ENCODE measurements at places on chromosomes 3 and 15. TPM values are rescaled to one million over a fixed set of nuclear protein-coding genes. Genes with fewer than 3 reads are reported as not detected.

DNA sequence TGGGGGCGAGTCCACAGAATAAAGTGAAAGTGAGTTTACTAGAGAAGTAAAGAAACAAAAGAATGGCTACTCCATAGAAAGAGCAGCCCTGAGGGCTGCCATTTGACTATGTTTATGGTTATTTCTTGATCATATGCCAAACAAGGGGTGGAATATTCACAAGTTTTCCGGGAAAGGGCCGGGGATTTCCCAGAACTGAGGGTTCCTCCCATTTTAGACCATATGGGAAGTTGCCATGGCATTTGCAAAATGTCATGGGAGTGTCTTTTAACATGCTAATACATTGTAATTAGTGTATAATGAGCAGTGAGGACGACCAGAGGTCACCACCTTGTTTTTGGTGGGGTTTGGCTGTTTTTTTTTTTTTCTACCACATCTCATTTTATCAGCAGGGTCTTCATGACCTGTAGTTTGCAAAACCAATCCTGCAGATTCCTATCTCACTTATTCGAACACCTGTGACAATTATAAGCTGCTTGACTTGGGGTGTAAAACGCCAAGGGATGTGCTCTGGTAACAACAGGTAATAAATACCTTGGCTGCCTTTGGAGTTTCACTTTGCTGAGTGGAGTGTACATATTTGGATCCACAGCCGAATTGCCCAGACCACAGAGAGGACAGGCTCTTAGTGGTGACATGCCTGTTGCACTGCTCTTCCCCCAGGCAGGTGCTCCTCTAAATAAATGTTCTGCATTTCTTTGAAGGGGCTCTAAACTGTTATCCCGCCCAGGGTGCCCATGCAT, 43.6 kb downstream of the C2CD4B start:
- H3K27ac ChIP-seq = no peak overlapping the region
- H3K4me3 ChIP-seq = no peak overlapping the region
- no peaks in the 10 kb centered on the region for H3K36me3 ChIP-seq
- peaks cover 35% of the 10 kb centered on the region for H3K4me1 ChIP-seq

DNA sequence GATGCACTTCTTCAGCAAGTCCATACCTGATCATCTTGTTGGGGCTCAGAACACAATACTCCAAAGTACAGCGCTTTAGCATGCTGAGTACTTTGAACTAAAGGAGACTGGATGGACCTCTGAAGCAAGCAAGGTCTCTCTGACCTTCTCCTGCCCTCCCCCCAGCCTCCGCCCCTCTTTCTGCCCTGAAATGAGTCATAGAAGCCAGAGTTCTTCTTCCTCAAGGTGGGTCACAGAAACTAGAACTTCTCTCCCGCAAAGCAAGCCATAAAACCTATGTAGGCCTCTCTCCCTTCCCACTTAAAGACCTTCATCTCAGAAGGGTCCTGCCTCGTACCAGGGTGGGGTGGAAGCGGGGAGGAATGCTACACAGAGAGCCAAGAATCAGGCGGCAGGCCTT, 230.5 kb upstream of the PROK2 start:
- H3K36me3 ChIP-seq = no peaks in the 10 kb centered on the region
- DNase-seq = no peak
- H3K27ac ChIP-seq = no peak overlapping the region
- H3K27me3 ChIP-seq = no peaks in the 10 kb centered on the region
- H3K4me3 ChIP-seq = no peak overlapping the region

GRCh38 chr3:87196879-87197278, 30.2 kb upstream of the CHMP2B start:
- no peak overlapping the region for H3K27ac ChIP-seq
- no peaks in the 10 kb centered on the region for H3K36me3 ChIP-seq
- H3K4me1 ChIP-seq = no peaks in the 10 kb centered on the region
- DNase-seq = no peak
- no peak overlapping the region for H3K4me3 ChIP-seq

GRCh38 chr3:30112902-30113484, 493.4 kb upstream of the TGFBR2 start:
- no peaks in the 10 kb centered on the region for H3K36me3 ChIP-seq
- H3K27ac ChIP-seq = no peak overlapping the region
- no peaks in the 10 kb centered on the region for H3K27me3 ChIP-seq
- DNase-seq = no peak
- H3K4me1 ChIP-seq = no peaks in the 10 kb centered on the region

DNA sequence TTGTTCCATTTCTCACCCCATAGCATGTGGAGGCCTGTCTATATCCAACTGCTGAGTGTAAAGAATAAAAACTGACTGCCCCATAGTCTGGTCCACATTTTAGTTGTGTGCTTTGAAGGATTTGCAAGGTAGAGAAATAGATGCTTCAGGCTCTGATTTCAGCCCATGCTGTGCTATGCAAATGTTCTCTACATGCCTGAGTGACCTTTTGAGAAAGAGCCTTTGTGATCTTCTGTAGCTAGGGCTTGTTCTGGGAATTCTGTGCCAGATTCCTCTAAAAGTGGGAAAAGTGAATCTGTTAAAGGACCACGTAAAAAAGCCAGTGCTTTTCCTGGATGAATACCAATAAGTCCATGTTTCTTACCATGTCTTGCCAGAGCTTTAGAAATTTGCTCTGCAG, 5.2 kb downstream of the KCTD6 start:
- H3K36me3 ChIP-seq = peaks cover 12% of the 10 kb centered on the region
- H3K4me3 ChIP-seq = no peak overlapping the region
- peaks cover 19% of the 10 kb centered on the region for H3K4me1 ChIP-seq
- no peak overlapping the region for H3K27ac ChIP-seq
- no peaks in the 10 kb centered on the region for H3K27me3 ChIP-seq

DNA sequence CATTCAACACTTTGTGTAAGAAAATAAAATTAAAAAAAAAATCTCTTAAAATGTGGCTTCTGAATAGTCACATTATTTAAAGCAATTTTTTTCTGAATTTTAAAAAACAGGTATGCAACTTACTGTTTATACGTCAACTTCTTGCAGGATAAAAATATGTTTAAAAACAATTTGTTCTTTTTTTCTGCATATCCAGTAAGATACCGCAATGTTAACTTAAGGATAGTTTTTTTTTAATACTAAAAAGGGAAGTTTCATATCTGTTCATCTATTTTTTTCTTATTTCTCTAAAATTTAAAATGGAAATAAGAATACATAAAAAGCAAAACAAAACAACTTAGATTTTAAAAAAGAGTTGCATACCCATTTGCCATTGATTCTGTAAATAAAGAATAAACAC, 27.4 kb downstream of the GOLIM4 start:
- H3K27ac ChIP-seq = no peak overlapping the region
- no peaks in the 10 kb centered on the region for H3K36me3 ChIP-seq

- H3K27ac ChIP-seq = no peak overlapping the region
- no peak for DNase-seq
- no peaks in the 10 kb centered on the region for H3K4me1 ChIP-seq
- H3K4me3 ChIP-seq = no peak overlapping the region
- no peaks in the 10 kb centered on the region for H3K27me3 ChIP-seq
- H3K36me3 ChIP-seq = no peaks in the 10 kb centered on the region
These were observed 225.7 kb downstream of the MEX3B start for GRCh38 chr15:81819924-81820635.

DNA sequence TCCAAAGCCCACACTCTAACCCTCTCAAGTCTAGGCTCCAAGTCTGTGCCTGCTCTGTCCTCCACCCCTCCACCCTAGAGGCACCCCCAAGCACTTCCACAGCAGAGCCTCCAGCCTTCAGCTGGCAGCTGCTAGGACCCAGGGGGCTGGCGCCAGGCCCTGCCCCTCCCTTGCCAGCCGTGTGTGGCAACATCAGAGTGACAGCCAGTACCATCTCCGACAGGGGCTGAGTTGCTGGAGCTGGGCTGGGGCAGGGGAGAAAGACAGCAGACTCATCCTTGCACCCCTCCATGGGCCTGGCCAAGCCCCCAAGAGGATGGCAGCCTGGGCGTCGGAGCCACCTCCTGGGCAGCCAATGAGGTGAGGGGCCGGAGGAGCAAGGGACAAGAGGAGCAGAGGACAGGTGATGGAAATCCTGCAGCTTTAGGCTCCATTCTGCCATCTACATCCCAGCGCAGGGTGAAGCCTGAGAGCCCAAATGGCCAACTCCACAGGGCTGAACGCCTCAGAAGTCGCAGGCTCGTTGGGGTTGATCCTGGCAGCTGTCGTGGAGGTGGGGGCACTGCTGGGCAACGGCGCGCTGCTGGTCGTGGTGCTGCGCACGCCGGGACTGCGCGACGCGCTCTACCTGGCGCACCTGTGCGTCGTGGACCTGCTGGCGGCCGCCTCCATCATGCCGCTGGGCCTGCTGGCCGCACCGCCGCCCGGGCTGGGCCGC, at the start of gene GPR62:
Gene GPR62, plus strand, starts transcription at position 207 of the 718 bp plus-strand sequence. Its CDS starts 272 bp downstream, at position 479.
- peak; percentile 58 for DNase-seq
- H3K4me1 ChIP-seq = peaks cover 8% of the 10 kb centered on the region
- no peaks in the 10 kb centered on the region for H3K36me3 ChIP-seq
- H3K27me3 ChIP-seq = no peaks in the 10 kb centered on the region

- H3K4me3 ChIP-seq = no peak overlapping the region
- H3K4me1 ChIP-seq = no peaks in the 10 kb centered on the region
- no peaks in the 10 kb centered on the region for H3K27me3 ChIP-seq
- H3K27ac ChIP-seq = no peak overlapping the region
These were observed 41.3 kb downstream of the GLDN start for GRCh38 chr15:51382787-51383186.

DNA sequence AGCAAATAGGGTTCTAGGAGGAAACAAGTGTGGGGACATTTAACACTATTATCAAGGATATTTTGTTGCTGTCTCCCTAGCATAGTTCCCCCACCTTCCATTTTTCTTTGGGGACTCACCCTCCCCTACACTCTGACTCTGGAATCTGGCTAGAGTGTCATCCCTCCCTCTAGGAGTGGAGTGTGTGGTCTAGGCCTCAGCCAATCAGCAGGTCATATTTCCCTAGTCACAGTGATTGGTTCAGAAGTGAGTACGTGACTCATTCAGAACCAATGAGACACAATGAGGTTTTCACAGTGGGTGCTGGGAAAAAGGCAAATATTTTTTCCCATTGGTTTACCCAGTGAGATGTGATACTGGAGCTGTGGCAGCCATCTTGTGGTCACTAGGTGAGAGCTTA, 234.4 kb downstream of the SHQ1 start:
- no peaks in the 10 kb centered on the region for H3K4me1 ChIP-seq
- no peaks in the 10 kb centered on the region for H3K36me3 ChIP-seq
- no peaks in the 10 kb centered on the region for H3K27me3 ChIP-seq
- no peak overlapping the region for H3K27ac ChIP-seq
- DNase-seq = no peak

DNA sequence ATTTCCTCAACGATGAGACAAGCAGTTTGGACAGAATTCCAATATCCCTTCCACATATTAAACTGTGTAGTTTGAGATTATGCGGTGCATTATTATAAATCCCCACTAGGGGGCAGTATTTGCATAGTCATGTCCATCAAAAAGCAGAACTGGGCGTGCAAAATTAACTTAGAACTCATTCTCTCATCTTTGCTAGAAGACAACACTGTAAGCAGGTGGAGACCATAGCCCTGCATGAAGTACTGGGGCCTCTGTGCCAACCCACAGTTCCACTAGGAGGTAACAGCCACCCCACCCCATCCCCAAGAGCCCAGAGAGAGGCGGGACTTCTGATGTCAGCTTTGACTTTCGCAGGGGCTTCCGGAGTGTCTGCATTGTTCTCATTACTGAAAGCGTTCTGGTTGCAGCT, 106.6 kb upstream of the TMC3 start:
- DNase-seq = no peak
- H3K27me3 ChIP-seq = no peaks in the 10 kb centered on the region
- H3K4me1 ChIP-seq = no peaks in the 10 kb centered on the region
- no peak overlapping the region for H3K4me3 ChIP-seq
- H3K36me3 ChIP-seq = no peaks in the 10 kb centered on the region

GRCh38 chr15:61318301-61318700, 89.2 kb upstream of the RORA start:
- H3K36me3 ChIP-seq = no peaks in the 10 kb centered on the region
- H3K4me3 ChIP-seq = no peak overlapping the region
- H3K27ac ChIP-seq = no peak overlapping the region
- H3K27me3 ChIP-seq = no peaks in the 10 kb centered on the region

GRCh38 chr15:97692301-97693015, 268.0 kb upstream of the ARRDC4 start:
- no peak for DNase-seq
- H3K4me3 ChIP-seq = no peak overlapping the region
- H3K36me3 ChIP-seq = no peaks in the 10 kb centered on the region
- no peaks in the 10 kb centered on the region for H3K27me3 ChIP-seq
- H3K27ac ChIP-seq = no peak overlapping the region

DNA sequence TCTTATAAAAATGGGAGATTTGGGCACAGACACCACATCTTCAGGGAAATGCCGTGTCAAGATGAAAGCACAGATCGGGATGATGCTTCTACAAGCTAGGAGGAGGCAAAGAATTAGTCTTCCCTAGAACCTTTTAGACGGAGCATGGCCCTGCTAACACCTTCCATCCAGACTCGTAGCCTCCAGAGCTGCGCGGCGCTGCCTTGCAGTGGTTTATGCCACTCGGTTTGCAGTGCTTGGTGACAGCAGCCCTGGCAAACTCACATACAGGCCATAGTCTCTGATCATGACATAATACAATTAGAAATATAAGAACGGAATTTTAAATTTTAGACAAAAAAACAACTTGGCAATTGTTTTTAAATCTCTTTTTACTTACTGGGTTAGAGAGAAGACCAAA, 37.1 kb upstream of the SLC41A3 start:
- no peak for DNase-seq
- H3K36me3 ChIP-seq = no peaks in the 10 kb centered on the region
- no peak overlapping the region for H3K27ac ChIP-seq
- H3K27me3 ChIP-seq = no peaks in the 10 kb centered on the region

DNA sequence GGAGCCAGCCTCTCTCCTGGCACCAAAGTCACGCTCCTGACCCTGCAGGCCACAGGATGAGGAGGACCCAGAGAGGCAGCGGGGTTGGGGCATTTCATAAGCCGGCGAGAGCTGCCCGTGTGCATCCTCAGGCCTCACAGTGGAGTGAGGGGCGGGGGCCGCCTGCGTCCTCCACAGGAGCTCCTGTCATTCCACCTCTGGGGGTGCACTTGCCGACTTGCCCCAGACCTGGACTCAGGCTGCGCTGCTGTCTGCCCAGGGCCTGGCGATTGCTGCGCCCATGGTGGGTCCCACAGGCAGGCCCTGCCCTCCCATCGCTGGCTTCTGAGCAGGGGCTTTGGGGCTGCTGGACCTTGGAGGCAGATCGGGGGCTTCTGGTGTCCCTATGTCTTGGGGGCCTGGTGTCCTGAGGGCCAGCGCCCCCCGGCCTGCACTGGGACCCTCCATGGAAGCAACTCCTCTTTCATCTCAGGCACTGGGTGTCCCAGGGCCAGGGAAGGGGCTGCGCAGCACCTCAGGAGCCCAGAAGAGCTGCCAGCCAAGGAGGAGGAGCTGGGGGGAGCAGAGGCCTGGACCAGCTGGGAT, 184.0 kb downstream of the GOLGA6L6 start:
- peaks cover 9% of the 10 kb centered on the region for H3K27me3 ChIP-seq
- H3K4me3 ChIP-seq = no peak overlapping the region
- H3K27ac ChIP-seq = no peak overlapping the region
- DNase-seq = peak; percentile 76
- no peaks in the 10 kb centered on the region for H3K4me1 ChIP-seq

MYO5C gene
- 80.0 TPM for total RNA-seq

TPRG1 gene
- 22.3 TPM for total RNA-seq

DGKG gene
- total RNA-seq = 4.7 TPM

TMC3 gene
- not detected for total RNA-seq

ARGFX gene
- not detected for total RNA-seq

ST8SIA2 gene
- total RNA-seq = not detected

OXTR gene
- total RNA-seq = 0.55 TPM

KBTBD13 gene
- total RNA-seq = not detected

PPM1L gene
- 13.5 TPM for total RNA-seq

DLEC1 gene
- 2.7 TPM for total RNA-seq

LRRC15 gene
- 1.1 TPM for total RNA-seq

TTC21A gene
- total RNA-seq = 11.6 TPM

DNAH12 gene
- 0.52 TPM for total RNA-seq
